ENCODE measurements at places on chromosomes 13 and 19.

GRCh38 chr19:35279985-35280821 lies 2.1 kb upstream of the HAMP start:
- DNase-seq, result no peak

DNA sequence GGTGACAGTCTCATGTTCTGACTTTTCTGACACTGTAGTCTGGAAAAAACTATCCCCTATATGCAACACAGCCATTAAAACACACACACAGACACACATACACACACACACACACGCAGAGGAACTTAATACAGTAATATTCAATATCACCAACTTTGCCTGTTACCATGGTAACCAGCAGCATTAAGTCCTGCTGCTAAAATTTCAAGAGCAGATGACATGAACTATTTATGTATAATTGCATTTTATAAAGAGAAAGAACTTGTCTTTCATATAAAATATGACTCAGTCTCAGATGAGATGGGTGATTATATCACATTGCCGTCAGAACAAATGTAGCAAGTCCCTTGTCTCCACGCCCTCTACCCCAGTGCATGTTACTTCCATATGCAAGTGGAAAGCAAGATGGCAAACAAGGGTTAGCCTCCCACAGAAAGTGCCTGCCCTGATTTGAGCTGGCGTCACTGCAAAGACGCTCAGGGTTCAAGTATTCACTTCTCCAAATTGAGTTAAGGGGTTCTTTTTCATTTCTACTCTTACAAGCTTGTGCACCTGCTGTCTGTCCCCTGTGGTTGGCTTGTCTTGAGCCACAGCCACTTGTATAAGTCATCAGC lies 576.8 kb downstream of the UQCRFS1 start:
- no peak for DNase-seq

DNA sequence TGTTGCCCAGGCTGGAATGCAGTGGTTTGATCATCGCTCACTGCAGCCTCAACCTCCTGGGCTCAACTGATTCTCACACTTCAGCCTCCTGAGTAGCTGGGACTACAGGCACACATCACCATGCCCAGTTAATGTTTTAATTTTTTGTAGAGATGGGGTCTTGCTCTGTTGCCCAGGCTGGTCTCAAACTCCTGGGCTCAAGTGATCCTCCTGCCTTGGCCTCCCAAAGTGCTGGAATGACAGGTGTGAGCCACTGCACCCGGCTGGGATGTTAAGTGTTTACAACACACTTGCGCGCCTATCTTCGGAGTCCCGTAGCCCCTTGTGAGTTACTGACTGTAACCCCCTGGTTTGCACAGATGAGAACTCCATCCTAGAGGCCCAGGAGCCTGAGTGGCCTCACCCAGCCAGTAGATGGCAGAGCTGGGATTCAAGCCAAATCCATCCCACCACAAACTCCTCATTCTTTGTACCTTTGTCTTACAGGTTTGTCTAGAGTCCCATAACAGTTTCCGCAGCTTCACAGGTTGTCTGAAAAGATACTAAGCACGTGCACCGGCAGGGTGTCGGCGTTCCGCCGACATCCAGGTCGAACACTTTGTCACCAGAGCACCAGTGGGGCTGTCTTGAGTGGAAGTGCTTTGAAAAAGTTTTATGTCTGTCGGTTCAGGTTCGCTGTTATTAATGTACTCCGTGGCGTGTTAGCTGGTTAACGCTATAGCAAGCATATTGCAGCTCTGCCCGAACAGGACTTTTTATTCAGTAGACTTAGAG lies 14.7 kb downstream of the MAG start:
- DNase-seq, result no peak

DNA sequence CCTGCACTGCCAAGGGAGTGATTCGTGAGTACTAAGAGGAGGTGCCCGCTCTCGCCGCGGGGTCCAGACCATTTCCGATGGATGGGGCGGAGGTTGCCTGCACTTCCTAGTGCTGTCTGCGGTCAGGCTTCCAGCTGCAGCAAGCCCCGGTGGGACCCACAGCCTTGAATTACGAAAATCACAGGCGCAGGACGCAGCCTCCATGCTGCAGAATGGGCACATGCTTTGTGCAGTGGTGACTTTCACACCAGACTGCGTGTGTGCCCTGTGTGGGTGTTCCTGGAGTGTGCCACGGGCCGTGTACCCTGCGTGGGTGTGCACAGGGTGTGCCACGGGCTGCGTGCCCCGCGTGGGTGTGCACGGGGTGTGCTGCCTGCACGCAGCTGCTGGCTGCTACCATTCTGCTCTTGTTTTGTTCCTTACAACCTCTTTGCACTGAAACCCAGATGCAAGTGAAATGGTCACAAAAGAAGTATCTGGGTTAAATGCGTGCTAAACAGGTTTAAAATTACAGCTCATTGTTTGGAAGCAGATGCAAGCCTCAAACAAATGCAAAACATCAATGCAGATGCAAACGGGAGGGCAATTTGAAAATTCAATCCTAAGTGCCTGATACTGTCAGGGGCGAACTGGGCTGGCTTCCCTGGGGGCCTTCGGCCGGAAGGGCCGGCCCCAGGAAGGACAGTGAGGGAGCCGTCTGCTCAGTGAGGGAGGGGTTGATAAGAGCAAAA lies 221.2 kb upstream of the SOX1 start:
- no peak for DNase-seq

- no peak for DNase-seq
These were observed 13.9 kb downstream of the IGLON5 start for GRCh38 chr19:51325161-51325976.

- no peak for DNase-seq
These were observed 102.1 kb upstream of the FNDC3A start for GRCh38 chr13:48873587-48873986.

GRCh38 chr13:51659276-51660127 lies 75.2 kb downstream of the WDFY2 start:
- no peak for DNase-seq

GRCh38 chr19:47228168-47228936 lies 2.6 kb downstream of the BBC3 start:
- no peak for DNase-seq

DNA sequence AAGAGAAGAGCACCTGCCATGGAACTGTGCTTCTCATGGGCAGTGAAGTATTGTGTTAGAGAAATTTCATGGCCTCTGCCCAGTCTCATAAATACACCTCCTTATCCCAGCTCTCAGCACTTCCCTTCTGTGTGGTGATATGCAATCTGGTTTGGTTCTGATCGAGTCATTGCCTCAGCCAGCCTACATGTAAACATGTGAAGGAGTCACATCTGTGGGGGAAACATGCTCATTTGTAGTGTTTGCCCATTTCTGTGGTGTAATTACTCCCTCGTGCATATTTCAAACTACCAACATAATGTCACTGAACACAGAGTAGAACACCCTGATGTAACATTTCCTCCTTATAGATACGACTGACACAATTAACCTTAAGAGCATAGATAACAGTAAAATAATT lies 183.0 kb downstream of the DCT start:
- no peak for DNase-seq

GRCh38 chr19:3604987-3605343 lies 1.7 kb downstream of the TBXA2R start:
- DNase-seq, result no peak

Measured in posterior cingulate gyrus (tissue), 11 donors.